Astrocyte (in vitro differentiated cells and primary cell): ENCODE measurements at places on chromosomes 5 and 9. TPM values are rescaled to one million over a fixed set of nuclear protein-coding genes. Genes with fewer than 3 reads are reported as not detected.

Gene PCDHGB2
- 1.4 TPM in 2 replicates for total RNA-seq

Gene SLC46A2
- total RNA-seq: not detected in 2 replicates

Gene SLC36A3
- total RNA-seq: not detected in 2 replicates

Gene TERT
- 0.10 and 0.50 TPM in 2 replicates for total RNA-seq

Gene NUDT2
- total RNA-seq: 12.8 and 12.9 TPM in 2 replicates

Gene SMIM27
- total RNA-seq: 9.4 and 15.0 TPM in 2 replicates

Gene CCDC152
- 1.2 and 1.3 TPM in 2 replicates for total RNA-seq

Gene MARCOL
- total RNA-seq: not detected in 2 replicates

GRCh38 chr9:121601194-121601593 is 50.2 kb upstream of the DAB2IP start:
- H3K27ac ChIP-seq: no peak overlapping the region
- peaks cover 13% of the 10 kb centered on the region for H3K4me1 ChIP-seq
- H3K36me3 ChIP-seq: no peaks in the 10 kb centered on the region

GRCh38 chr9:29796291-29796952 is 2223.1 kb upstream of the C9orf72 start:
- no peak for DNase-seq
- H3K36me3 ChIP-seq: no peaks in the 10 kb centered on the region

DNA sequence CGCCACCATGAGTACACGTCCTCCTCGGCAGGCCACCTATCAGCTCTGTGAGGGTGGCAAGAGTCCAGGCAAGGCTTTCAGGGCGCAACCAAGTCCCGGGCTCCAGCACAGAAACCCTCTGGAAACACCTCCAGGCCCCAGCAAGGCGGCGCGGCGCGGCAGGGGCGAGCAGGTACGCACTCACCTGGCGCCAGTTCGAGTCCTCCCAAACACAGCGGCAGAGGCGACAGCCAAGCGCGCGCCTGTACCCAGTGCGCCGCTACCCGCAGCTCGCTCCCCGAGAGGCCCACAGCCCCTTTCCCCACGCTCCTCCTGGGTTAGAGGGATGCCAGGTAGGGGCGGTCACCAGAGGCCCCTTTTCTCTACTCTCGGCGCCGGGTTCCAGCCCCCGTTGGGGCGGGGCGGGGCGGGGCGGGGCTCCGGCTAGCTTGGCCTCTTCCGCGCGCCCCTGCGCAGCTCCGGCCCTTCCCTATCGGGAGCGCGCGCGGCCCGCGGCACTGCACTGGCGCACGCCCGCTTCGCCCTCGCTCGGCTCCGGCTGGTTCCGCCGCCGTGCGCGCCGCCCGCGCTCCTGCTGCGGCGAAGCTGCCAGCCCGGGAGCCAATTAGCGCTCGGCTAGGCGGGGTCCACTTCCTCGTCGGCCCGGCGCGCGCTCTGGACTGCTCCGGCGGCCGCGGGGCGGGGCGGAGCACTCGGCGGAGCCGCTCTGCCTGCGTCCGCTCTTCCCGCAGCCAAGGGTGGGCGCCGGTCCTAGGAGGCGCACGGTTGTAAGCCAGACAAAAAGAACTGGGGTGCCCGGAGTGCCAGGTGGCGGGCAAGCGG is at the start of the genes NMRK1 and OSTF1:
TSS of gene NMRK1 (minus strand) at position 332 of the 822 bp plus-strand sequence. CDS start 5,040 bp downstream, outside the sequence.
TSS of gene OSTF1 (plus strand) at position 691 of the 822 bp plus-strand sequence. CDS start 179 bp downstream, outside the sequence.
- peak within 1 kb of the TSS; percentile 91 for H3K4me3 ChIP-seq
- H3K36me3 ChIP-seq: no peaks in the 10 kb centered on the region
- H3K27me3 ChIP-seq: no peaks in the 10 kb centered on the region
- peak within 1 kb of the TSS; percentile 71 for H3K27ac ChIP-seq
- H3K4me1 ChIP-seq: peaks cover 13% of the 10 kb centered on the region

GRCh38 chr9:37951671-37952449 is 47.9 kb upstream of the SLC25A51 start:
- DNase-seq: no peak
- H3K27me3 ChIP-seq: no peaks in the 10 kb centered on the region
- peak overlapping the region; percentile 95 for H3K27ac ChIP-seq
- peaks cover 42% of the 10 kb centered on the region for H3K4me1 ChIP-seq
- H3K4me3 ChIP-seq: no peak overlapping the region

DNA sequence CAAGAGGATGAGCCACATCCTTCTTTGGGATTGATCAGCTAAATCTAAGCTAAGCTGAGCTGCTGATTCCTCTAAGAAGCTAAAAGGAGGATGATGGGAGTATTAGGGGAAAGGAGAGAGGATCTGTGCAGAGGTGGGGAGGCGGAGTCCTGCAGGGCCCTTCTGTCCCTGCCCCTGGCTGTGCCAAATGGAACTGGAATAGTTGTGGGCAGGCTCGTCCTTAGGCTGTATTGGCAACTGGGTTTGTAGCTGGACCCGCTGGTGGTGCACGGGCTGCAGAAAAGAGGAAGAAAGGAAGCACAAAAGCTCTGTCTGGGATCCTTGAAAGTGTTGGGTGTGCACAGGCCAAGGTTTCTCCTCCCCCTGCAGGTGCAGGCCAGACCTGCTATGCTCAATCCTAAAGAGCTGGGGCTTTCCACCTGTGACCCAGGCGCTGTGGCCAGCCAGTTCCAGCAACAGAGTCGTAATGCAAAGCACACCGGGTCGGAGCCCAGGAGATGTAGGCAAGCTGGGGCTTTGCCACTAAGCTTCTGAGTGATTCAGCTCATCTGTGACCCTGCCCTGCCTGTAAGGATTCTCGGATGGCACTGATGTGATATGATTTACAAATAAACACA is 9.8 kb downstream of the CLTB start:
- H3K27me3 ChIP-seq: no peaks in the 10 kb centered on the region
- no peak overlapping the region for H3K4me3 ChIP-seq
- H3K27ac ChIP-seq: no peak overlapping the region

GRCh38 chr5:7659420-7659819 is 191.5 kb downstream of the CFAP90 start:
- peak; percentile 75 for DNase-seq
- H3K4me1 ChIP-seq: no peaks in the 10 kb centered on the region

DNA sequence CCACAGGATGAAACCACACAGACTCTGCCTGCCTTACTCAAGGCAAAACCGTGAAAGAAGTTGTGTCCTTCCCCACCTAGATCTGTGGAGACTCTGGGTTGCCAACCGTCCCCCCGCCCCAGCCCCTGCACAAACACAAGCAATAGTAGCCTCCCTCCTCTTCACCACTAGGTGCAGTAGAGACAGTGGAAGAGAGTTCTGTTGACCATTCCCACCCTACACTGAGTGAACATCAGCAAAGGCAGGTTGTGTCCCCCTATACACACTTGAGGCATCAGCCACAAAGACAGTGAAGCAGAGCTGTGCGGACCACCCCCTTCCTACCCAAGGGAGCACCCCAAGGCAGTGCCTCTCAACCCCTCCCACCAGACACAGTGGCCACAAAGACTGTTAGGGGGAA is 223.7 kb upstream of the NFIL3 start:
- no peaks in the 10 kb centered on the region for H3K27me3 ChIP-seq
- no peaks in the 10 kb centered on the region for H3K36me3 ChIP-seq
- H3K27ac ChIP-seq: no peak overlapping the region
- no peak for DNase-seq

DNA sequence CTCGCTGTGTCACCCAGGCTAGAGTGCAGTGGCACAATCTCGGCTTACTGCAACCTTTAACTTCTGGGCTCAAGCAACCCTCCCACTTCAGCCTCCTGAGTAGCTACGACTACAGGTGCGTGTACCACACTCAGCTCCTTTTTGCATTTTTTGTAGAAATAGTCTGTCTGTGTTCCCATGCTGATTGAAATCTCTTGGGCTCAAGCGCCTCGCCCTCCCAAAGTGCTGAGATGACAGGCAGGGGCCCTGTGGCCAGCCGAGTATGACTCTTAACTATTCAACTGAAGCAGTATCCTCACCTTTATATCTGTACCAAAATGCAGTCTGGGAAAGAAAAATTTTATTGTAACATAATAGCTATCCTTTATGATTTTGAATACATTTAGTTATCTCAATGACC is 12.2 kb upstream of the NIM1K start:
- H3K27me3 ChIP-seq: no peaks in the 10 kb centered on the region
- no peak overlapping the region for H3K27ac ChIP-seq
- no peak overlapping the region for H3K4me3 ChIP-seq
- H3K4me1 ChIP-seq: no peaks in the 10 kb centered on the region
- no peak for DNase-seq

DNA sequence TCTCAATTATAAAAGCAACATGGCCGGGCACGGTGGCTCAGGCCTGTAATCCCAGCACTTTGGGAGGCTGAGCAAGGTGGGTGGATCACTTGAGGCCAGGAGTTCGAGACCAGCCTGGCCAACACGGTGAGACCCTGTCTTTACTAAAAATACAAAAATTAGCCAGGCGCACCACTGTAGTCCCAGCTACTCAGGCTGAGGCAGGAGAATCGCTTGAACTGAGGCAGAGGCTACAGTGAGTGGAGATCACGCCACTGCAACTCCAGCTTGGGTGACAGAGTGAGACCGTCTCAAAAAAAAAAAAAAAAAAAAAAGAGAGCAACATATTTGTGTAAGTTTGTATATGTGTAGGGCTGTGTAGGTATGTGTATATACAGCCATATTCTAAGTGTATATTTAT is 7.5 kb downstream of the RPS6 start:
- DNase-seq: no peak
- H3K27ac ChIP-seq: no peak overlapping the region
- no peak overlapping the region for H3K4me3 ChIP-seq
- H3K27me3 ChIP-seq: no peaks in the 10 kb centered on the region
- peaks cover 42% of the 10 kb centered on the region for H3K36me3 ChIP-seq

DNA sequence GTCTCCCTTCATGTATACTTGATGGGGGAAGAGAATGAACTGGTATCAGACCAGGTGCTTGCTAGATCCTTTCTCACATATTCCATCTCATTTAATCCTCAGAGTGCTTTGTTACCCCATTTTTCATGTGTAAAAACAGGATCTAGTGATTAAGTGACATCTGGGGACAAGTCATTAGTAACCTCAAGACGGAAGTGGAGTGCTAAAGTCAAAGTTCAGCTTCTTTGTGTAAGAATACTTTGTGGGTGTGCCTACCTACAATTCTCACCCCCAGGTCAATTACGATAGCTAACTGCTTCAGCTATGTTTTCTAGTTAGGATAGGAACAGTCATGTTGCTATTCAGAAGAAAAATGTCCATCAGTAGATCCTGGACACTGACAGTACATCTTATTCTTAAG is 3.1 kb upstream of the FAM120AOS start:
- no peaks in the 10 kb centered on the region for H3K27me3 ChIP-seq
- H3K36me3 ChIP-seq: no peaks in the 10 kb centered on the region
- peaks cover 6% of the 10 kb centered on the region for H3K4me1 ChIP-seq
- no peak overlapping the region for H3K4me3 ChIP-seq
- H3K27ac ChIP-seq: no peak overlapping the region
- DNase-seq: no peak

DNA sequence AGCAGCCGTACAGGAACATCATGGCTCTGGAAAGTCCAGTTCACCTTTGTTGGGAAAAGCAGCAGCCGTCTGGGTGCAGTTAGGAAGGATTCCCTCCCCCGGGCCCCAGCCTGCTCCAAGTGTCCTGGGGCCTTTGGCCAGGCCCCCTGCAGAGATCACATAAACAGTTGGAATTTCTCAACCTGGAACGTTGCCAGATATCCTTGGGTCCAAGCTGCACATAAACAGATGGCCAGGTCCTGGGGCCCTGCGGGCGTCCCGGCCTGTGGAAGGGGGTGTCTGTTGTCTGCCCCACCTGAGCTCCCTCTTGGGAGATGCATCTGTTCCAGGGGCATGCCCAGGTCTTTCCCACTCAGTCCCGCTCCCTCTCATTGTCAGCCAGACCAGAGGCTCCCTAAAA is 92.7 kb downstream of the COL5A1 start:
- DNase-seq: peak; percentile 44
- H3K4me1 ChIP-seq: peaks cover 16% of the 10 kb centered on the region
- H3K4me3 ChIP-seq: no peak overlapping the region
- no peak overlapping the region for H3K27ac ChIP-seq
- H3K27me3 ChIP-seq: no peaks in the 10 kb centered on the region
